ENCODE measurements at places on chromosomes 4 and X. TPM values are rescaled to one million over a fixed set of nuclear protein-coding genes. Genes with fewer than 3 reads are reported as not detected.

Gene SCML1
- 10.1 TPM for total RNA-seq

Gene GLRB
- 2.4 TPM for total RNA-seq

Gene GYG2
- 10.7 TPM for total RNA-seq

Gene FGF13
- 15.4 TPM for total RNA-seq

Gene ADRA2C
- 0.79 TPM for total RNA-seq

Gene ETNPPL
- total RNA-seq: not detected

DNA sequence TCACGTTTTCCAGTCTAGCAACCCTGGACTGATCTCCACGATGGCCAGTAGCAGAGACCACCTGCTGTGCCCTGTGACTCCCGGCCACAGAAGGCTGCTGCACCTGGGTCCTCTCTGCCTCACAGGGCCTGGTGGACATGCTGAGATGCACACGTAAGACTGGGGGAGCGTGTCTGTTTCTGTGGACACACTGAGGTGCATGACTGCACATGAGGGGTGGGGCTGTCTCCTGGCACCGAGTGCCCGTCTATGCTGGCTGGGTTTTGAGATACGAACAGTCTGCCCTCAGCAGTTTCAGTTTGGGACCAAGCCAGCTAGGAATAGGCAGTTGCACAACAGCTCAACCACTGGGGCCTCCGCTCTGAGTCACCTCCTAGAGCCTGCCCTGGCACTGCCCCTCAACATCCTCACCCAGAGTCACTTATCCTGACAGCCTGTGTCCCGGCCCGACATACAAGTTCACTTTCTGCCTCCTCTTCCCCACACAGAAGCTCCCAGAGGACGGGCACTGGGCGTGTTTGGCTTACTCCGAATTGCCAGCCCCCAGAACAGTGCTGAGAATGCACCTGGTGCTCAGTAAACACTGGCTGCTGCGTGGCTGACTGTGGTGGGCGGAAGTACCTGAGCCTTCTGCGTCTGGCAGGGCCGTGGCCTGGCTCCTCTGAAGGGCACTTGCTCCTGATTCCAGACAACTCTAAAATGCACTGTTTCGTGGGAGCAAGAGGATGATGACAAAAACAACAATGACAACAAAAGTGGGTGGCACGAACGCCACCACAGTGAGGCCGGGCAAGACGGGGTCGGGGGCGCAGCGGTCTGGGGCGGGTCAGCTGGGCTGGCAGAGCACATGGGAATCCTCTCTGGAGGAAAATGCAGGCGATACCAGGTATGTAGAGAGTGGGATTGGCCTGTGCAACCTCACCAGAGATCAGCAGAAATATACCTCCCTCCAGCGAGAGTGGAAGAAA lies 30.9 kb downstream of the RNF212 start:
- no peak for DNase-seq

GRCh38 chrX:30253257-30253656 lies 6.3 kb downstream of the MAGEB1 start:
- no peak for DNase-seq

DNA sequence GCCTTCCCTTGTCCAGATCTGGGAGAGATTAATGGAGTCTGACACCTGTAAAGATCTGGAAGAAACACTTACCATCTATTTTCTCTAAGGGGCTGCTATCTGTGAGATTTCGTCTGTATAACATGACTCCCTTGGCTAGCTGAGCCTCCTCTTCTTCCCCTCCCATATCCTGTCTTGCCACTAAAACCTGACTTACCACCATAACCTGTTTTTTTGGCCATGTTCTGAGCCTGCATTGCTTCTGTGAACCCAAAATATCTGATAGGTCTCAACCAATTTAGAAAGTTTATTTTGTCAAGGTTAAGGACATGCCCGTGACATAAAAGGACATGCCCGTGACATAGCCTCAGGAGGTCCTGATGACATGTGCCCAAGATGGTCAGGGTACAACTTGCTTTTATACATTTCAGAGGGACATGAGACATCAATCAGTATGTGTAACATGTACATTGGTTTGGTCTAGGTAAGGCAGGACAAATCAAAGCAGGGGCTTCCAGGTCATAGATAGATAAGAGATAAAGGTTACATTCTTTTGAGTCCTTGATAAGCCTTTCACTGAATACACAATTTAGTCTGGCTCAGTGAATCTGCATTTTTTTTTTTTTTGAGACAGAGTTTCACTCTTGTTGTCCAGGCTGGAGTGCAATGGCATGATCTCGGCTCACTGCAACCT lies 11.4 kb downstream of the MGST2 start:
- DNase-seq: no peak

DNA sequence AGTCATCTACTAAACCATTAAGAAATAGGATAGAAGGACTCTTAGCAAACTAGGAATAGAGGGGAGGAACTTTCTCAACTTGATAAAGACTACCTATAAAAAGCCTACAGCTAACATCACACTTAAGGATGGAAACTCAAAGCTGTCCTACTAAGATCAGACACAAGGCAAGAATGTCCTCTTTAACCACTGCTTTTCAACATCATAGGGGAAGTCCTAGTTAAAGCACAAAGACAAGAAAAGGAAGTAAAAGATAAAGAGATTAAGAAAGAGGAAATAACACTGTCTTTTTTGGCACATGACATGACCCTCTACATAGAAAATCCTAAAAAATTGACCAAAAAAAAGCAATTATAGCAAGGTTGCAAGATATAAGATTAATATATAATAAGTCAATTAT lies 136.6 kb downstream of the FBXW7 start:
- no peak for DNase-seq

- no peak for DNase-seq
Observed at GRCh38 chr4:112277705-112278448, 7.8 kb downstream of the TIFA start.

- DNase-seq: no peak
Observed at GRCh38 chrX:129996120-129996519, 13.7 kb downstream of the BCORL1 start.

GRCh38 chrX:10233696-10234095 lies 76.9 kb downstream of the CLCN4 start:
- DNase-seq: no peak
